Hair follicle dermal papilla cell (primary cell): ENCODE measurements at places on chromosomes 2 and 18. TPM values are rescaled to one million over a fixed set of nuclear protein-coding genes. Genes with fewer than 3 reads are reported as not detected.

Gene PDE11A
- total RNA-seq: under 0.01 and 0.36 TPM in 2 replicates

Gene ALK
- 0.12 and 0.16 TPM in 2 replicates for total RNA-seq

Gene DSEL
- 123 and 139 TPM in 2 replicates for total RNA-seq

Gene DLX1
- total RNA-seq: 0.49 and 2.9 TPM in 2 replicates

Gene MERTK
- 0.12 and 0.16 TPM in 2 replicates for total RNA-seq

Gene ANKRD53
- 2.4 and 2.7 TPM in 2 replicates for total RNA-seq

Gene SULT1C2
- under 0.01 TPM in 1 of 2 replicates, not detected in the other for total RNA-seq

Gene DARS1
- 88.9 and 90.2 TPM in 2 replicates for total RNA-seq

Gene TDRD15
- total RNA-seq: not detected in 2 replicates

Gene CNDP1
- not detected in 2 replicates for total RNA-seq

Gene CCNYL1
- 13.8 and 15.9 TPM in 2 replicates for total RNA-seq

Gene AQP4
- total RNA-seq: not detected in 2 replicates

Gene TTR
- total RNA-seq: 0.61 TPM in 1 of 2 replicates, not detected in the other

Gene GNLY
- not detected in 2 replicates for total RNA-seq

Gene REG3G
- not detected in 2 replicates for total RNA-seq

Gene MAB21L4
- total RNA-seq: not detected in 2 replicates

Gene FEV
- not detected in 2 replicates for total RNA-seq

Gene RTN4
- 202 and 212 TPM in 2 replicates for total RNA-seq

Gene ELAC1
- total RNA-seq: 8.4 and 10.1 TPM in 2 replicates

Gene VAMP8
- total RNA-seq: 1.5 and 1.9 TPM in 2 replicates

Gene PTPRN
- total RNA-seq: 0.36 and 0.49 TPM in 2 replicates

Gene HOXD11
- total RNA-seq: not detected in 2 replicates

Gene SP5
- total RNA-seq: not detected in 2 replicates

Gene LYG2
- not detected in 2 replicates for total RNA-seq

Gene GCG
- total RNA-seq: not detected in 2 replicates

Gene SERPINB5
- total RNA-seq: 0.65 and 1.1 TPM in 2 replicates

Gene FZD7
- 21.3 and 22.6 TPM in 2 replicates for total RNA-seq

Gene DYTN
- total RNA-seq: not detected in 2 replicates

Gene TMEM247
- not detected in 2 replicates for total RNA-seq

Gene CPO
- not detected in 2 replicates for total RNA-seq
